ENCODE measurements at places on chromosomes 7 and 10. TPM values are rescaled to one million over a fixed set of nuclear protein-coding genes. Genes with fewer than 3 reads are reported as not detected.

Gene TMEM254
- total RNA-seq, result 23.6 TPM

Gene NFE2L3
- total RNA-seq, result 9.5 TPM

Gene EGR2
- total RNA-seq, result 0.33 TPM

Gene SPDYE6
- not detected for total RNA-seq

Gene CH25H
- total RNA-seq, result 0.36 TPM

Gene OR2A5
- total RNA-seq, result not detected

Gene EXOC6
- total RNA-seq, result 18.8 TPM

Gene AMPH
- total RNA-seq, result 0.10 TPM

Gene SYT15
- 3.3 TPM for total RNA-seq

Gene CPEB3
- total RNA-seq, result 0.32 TPM

Gene HGF
- not detected for total RNA-seq

Gene UPK3BL2
- 2.4 TPM for total RNA-seq

Gene INA
- 20.0 TPM for total RNA-seq

Gene CCDC3
- total RNA-seq, result 1.2 TPM

Gene C7orf33
- not detected for total RNA-seq

Gene POLR2J3
- total RNA-seq, result 43.8 TPM

Gene C10orf67
- not detected for total RNA-seq

Gene TMEM229A
- total RNA-seq, result not detected

Gene FBXO24
- 0.24 TPM for total RNA-seq

Gene EEPD1
- 56.9 TPM for total RNA-seq

Gene TAS2R3
- not detected for total RNA-seq
